Spleen (tissue), 13 donors: ENCODE measurements at places on chromosomes 7 and 10. TPM values are rescaled to one million over a fixed set of nuclear protein-coding genes. Genes with fewer than 3 reads are reported as not detected.

ICA1 gene
- total RNA-seq: 34.2 TPM

ZNF398 gene
- 13.7 TPM for total RNA-seq

TEX47 gene
- not detected for total RNA-seq

GIMAP2 gene
- 64.1 TPM for total RNA-seq

EPO gene
- not detected for total RNA-seq

NUP205 gene
- total RNA-seq: 55.5 TPM

ARHGAP19 gene
- total RNA-seq: 17.5 TPM

BMPR1A gene
- total RNA-seq: 12.4 TPM

CDK14 gene
- total RNA-seq: 93.6 TPM

LRRTM3 gene
- not detected for total RNA-seq

BRAT1 gene
- total RNA-seq: 25.3 TPM

PNLIPRP3 gene
- not detected for total RNA-seq

EFCAB10 gene
- not detected for total RNA-seq

PTPN20 gene
- total RNA-seq: 1.4 TPM

CYP2W1 gene
- not detected for total RNA-seq

HMX3 gene
- not detected for total RNA-seq

ABCA13 gene
- total RNA-seq: 0.98 TPM

SFXN2 gene
- 10.9 TPM for total RNA-seq

SP4 gene
- 14.3 TPM for total RNA-seq

R3HCC1L gene
- total RNA-seq: 17.5 TPM

CAMK1D gene
- 19.9 TPM for total RNA-seq

GIMAP4 gene
- total RNA-seq: 214 TPM

SORCS1 gene
- total RNA-seq: 1.7 TPM

NPTX2 gene
- 38.4 TPM for total RNA-seq

ATOH7 gene
- not detected for total RNA-seq
